ENCODE measurements at places on chromosomes 1 and 21.

DNA sequence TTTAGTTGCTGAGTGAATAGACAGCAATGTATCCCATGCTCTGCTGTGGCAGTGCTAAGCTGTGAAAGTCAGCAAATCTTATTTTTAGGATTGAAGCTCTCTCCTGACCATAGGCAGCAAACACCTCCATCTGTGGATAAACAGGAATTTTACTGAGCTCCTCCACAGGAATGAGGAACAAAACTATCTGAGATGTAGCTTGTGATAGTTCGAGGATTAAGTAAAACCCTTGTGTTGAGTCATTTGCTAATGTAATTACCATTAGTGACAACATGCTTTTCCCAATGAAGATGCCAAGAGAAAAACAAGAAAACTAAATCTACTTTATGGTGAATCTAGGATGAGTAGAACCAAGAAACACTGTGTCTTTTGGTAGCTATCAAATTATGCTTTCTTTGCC, 122.7 kb downstream of the CLEC20A start:
- DNase-seq = no peak

- DNase-seq = no peak
Measured at GRCh38 chr1:17414022-17414421, 25.5 kb downstream of the RCC2 start.

DNA sequence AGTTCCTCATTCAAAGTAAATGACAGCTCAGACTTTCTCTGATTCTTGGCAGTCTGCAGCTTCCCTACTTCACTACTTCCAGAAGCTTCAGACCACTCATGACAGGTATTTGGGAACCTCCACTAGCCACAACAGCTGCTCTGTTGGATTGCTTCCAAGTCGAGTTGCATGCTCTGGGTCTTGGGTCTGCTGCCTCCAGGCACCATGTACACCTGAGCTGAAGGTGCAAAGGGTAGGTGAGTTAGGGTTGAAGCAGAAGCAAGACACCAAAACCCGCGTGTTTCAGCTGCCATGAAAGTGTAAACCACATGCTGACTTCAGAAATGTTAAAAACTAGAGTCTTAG, 62.7 kb downstream of the ZNF684 start:
- no peak for DNase-seq

DNA sequence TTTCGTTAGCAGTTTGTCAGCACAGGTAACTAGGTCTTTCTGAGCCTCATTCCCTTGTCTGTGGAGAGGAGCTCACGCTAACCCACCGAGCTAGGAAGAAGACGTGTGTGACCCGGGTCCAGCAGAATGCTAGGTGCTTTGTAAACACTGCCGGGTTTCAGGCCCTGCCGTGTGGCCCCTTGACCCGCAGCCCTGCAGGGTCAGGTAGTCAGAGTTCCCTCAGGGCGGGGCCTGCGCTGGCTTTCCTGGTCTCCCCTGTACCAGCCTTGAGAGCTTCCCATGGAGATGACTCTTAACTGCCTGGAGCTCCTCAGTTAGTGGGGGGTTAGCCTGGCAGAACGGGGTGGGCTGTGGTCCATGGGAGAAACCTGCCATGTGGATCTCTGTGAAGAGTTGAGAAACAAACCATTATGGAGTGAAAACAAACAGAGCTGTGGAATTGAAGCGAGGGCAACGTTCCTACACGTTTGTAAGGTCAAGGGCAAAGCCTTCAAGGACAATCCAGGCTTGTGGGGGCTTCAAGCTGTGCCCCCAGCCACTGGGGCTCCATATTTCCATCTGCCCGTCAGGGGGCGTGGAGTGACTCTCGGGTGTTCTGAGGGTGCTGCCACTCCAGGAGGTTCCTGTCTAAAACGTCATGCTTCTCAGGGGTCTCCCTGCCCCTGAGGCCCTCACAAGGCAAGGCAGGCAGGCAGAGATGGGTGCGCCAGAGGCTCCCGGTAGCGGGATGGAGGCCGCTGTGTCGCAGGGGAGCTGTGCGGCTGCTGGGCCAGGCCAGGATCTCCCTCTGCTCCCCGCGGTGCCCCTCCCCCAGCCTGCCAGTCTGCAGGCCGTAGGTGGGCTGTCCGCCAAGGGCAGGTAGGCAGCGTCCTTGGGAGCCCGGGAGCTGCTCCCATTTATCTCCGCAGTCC, 23.8 kb downstream of the LHX4 start:
- no peak for DNase-seq

- DNase-seq = no peak
Measured at GRCh38 chr1:62796221-62796620, 12.3 kb downstream of the ATG4C start.

GRCh38 chr21:38351176-38351959, 94.6 kb downstream of the KCNJ15 start:
- no peak for DNase-seq

GRCh38 chr1:16367968-16368890, 1.2 kb downstream of the SZRD1 start:
- DNase-seq = no peak

- peak; percentile 75 for DNase-seq
Measured at GRCh38 chr1:98048244-98048643, 127.4 kb upstream of the DPYD start.

DNA sequence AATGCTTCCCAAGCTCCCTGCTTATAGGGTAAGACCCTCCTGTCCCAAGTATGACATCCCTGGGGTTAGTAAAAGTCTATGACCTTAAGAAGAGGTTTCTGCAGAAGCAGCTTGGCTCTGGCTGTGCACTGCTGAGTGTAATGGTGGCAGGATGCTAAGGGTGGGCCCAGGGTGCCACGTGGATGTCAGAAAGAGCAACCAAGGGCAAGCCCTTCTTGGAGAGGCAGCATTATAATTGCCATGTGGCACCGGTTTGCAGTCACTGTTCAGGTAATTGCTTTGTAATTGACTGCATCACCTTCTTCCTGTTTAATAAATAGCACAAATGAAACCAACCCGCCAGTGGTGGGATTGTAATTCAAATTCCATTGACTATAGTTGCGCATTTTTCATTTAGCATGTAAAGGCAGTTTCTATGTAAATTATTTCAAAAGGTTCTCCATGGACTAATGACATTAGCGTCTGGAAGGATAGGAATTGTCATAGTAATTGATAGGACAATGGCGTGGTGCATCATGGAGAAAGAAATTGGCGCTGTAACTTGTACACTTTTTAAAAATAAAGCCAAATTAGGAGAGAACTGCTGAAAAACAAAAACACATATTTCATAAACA, 490.6 kb upstream of the VAMP3 start:
- DNase-seq = no peak

DNA sequence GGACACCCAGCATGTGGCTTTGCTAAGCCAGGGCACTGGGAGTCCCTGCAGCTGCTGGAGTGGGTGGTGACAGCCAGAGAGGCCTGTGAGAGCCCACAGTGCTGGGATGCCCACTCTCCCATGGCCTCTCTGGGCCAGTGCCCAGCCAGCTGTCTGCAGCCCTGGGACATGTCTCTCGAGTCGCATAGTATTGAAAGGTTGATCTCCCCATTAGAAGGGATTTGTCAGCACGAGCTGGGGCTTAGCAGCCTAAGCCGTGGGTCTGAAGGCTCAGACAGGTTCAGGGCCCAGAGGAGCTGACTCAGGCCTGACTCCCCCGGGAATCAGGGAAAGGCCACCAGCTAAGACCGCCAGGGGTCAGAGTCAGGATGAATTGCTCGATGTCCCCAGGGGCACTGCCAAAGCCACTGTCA, 53.5 kb downstream of the FOXD2 start:
- DNase-seq = no peak

- no peak for DNase-seq
Measured at GRCh38 chr21:36706482-36706852, 7.6 kb downstream of the SIM2 start.

All from CD8-positive, alpha-beta memory T cell (primary cell).